ENCODE measurements at places on chromosomes 3 and 15. TPM values are rescaled to one million over a fixed set of nuclear protein-coding genes. Genes with fewer than 3 reads are reported as not detected.

Gene GPR160
- 0.78 TPM for total RNA-seq

Gene P2RY1
- 4.8 TPM for total RNA-seq

Gene SV2B
- total RNA-seq, result 3.7 TPM

Gene PLS1
- total RNA-seq, result 0.81 TPM

Gene KIF15
- 0.30 TPM for total RNA-seq

Gene VGLL3
- 5.2 TPM for total RNA-seq

Gene IL17RD
- total RNA-seq, result 4.3 TPM

Gene USP13
- 128 TPM for total RNA-seq

Gene KNG1
- not detected for total RNA-seq

Gene SEMA3F
- 10.0 TPM for total RNA-seq

DNA sequence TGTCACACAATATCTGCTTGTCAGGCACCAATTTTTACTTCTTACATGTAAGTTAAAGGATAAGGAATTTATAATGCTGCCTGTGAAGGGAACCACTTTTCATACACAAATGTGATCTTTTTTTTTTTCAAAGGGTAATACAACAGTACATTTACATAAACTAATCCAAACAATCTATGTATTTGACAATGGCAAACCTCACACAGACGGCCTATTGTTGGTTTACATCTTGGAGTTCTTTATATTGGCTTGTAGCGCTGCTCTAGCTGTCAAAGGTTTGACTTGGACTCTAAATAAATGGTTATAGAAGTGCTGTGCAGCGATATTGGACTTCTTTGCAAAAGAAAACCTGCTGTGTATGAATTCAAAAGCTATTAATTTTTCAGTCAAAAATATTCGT lies 598.0 kb downstream of the FOXP1 start:
- DNase-seq, result no peak

GRCh38 chr3:131192701-131193100 lies 166.0 kb downstream of the NEK11 start:
- DNase-seq, result no peak

- DNase-seq, result no peak
Measured at GRCh38 chr3:188170461-188171459, 16.8 kb downstream of the LPP start.

DNA sequence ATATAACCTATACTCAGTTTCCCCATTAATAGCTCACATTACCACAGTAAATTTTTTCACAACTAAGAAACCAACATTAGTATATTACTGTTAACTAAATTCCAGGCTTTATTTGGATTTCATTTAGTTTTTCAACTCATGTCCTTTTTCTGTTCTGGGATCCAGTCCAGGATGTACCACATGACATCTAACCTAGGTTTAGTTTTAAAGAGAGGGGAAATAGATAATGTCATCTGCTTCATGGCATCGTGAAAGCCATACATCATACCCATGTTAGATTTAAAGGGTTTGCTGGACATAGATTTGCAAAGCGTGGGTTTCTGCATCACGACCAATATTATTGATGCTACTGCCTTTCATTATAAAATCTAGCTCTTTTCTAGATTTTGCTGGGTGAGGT lies 33.2 kb upstream of the RPP14 start:
- DNase-seq, result no peak

GRCh38 chr3:152291649-152292066 lies 22.9 kb downstream of the MBNL1 start:
- DNase-seq, result no peak

- DNase-seq, result no peak
Measured at GRCh38 chr15:69554279-69554961, 101.8 kb downstream of the RPLP1 start.

DNA sequence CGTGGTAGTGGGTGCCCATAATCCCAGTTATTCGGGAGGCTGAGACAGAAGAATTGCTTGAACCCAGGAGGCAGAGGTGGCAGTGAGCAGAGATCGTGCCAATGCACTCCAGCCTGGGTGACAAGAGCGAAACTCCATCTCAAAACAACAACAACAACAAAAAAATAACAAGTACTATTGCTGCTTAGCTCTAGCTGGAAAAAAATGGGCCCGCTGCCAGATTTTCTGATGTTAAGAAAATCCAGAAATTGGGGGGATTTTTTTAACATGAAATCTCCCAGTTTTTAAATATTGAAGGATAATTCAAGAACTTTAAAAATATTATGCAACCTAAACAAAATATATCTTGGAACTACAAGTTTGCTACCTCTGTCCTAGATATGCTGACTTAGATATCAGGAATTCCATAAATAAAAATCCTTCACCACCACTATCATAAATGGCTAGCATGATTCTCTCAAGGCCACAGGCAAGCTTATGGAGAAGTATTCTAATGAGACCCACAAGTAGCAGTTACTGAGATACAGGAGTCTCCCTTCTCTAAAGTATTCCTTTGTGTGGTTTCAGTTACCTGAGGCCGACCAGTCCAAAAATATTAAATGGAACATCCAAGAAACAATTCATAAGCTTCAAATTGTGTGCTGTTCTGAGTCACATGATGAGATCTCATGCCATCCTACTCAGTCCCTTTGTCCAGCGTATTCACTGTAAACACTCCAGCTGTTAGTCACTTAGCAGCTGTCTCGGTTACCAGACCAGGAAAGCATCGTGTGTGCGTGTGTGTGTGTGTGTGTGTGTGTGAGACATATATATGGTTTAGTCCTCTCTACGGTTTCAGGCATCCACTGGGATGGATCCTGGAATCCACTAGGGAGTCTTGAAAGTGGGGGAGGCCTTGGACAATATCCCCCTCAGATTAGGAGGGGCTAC lies 277.2 kb downstream of the TBL1XR1 start:
- DNase-seq, result no peak

- no peak for DNase-seq
Measured at GRCh38 chr3:8759038-8759707, 10.2 kb downstream of the OXTR start.

DNA sequence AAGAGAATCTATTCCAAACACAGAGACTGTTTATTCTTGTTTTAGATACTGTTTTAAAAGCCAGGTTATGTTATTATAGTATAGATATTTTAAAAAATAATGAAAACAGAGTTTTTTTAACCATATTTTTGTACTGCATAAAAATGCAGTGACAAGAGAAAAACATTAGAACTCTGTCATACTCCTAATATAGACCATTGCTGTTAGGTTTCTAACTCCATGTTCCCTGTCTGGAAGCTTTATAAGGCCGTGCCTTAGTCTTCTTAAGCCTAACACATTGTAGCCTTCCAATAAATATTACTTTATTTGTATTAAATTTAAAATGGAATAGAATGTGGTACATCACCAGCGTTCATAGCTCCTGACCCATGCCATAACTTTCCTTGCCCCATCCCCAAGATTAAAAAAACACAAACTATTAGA lies 53.2 kb downstream of the MBNL1 start:
- DNase-seq, result no peak

DNA sequence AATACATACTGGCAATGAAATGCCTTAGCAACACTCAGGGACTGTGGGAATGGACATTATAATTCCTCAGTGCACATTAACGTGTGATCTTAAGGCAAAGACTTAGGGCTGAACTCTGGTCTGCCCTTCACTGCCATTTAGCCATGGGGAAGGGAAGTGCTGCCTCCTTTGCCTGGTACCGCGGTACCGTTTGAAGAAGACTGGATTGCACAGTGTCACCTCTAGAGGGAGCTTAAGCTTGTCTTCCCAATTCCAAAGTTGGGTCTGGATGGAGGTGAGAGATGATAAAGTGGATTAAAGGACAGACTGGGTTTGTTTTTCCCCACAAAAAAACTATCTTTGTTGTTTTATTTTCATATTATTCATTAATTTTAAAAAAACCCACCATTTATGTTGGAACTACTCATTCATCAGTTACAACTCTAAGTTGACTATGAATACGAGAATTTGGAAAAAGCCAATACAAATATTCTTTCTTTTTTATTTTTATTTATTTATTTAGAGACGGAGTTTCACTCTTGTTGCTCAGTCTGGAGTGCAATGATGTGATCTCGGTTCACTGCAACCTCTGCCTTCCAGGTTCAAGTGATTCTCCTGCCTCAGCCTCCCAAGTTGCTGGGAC lies 60.0 kb upstream of the SYN2 start:
- no peak for DNase-seq

- DNase-seq, result no peak
Measured at GRCh38 chr3:184691397-184692231, 20.2 kb downstream of the MAGEF1 start.

DNA sequence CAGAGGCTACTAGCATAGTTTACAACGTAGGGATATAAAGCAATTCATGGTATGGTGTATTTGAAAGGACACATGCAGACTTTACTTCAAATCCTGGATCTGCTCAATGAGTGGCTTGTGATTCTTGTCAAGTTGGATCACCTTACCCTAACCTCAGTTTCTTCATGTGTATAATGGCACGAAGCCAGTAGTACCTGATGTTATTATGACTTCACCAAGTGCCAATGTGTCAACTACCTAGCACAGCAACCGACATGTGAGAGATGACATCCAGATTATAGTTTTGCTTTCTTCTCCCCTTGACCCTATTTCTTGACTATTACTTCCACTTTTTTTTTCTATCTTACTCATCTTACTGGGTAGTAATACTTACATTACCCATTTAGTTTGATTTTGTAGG lies 304.5 kb downstream of the RBMS3 start:
- no peak for DNase-seq

DNA sequence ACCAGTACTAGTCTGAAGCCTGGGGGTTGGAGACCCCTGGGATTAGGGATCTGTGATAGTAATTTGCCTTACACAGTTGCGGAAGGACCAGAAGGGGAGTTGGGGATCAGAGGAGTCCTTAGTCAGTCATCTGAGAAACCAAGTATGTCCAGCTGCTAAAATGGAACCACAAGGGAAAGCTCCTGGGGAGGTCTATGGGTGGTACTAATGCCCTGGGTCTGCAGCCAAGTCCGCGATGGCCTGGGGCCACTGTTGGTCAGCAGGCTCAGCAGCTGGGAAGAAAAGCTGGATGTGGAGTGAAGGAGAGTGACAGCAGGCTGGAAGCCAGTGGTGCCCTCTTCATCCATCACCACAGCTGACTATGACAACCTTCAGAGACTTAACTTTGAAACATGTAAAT lies 2.2 kb upstream of the ANKDD1A start:
- DNase-seq, result no peak

DNA sequence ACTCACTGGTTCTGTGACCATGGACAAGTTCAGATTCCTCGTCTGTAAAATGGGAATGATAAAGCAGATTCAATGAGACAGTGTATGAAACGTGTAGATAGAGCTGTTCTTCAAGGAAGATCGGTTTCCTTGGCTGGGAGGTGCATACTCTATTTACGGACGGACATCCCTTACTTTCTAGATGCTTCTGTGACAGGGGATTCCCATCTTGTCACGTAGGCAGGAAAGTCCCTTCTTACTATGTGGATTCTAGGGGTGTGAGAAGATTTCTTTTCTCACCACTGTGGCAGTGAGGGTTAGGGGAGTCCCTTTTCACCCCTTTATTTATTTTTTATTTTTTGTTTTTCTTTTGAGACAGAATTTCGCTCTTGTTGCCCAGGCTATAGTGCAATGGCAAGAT lies 180.9 kb upstream of the TBL1XR1 start:
- no peak for DNase-seq

- DNase-seq, result no peak
Measured at GRCh38 chr15:59237119-59237855, 30.6 kb downstream of the LDHAL6B start.

DNA sequence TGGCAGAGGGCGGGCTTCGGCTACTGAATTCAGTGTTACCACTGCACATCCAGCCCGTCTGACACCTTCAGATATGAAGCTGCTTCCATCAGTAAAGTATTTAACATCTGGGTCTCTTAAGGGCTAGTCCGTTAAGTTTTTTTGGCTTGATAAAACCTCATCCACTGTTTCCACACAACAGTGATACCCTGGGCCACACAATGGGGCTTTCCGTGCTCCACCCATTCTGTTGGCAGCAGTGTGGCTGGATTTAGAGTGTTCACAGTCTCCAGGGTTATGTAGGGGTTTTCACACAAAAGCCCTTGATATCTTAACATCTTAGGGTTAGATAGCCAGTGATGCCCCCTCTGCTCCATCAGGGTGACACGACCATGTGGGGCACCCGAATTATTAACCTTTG lies 165.0 kb downstream of the STXBP5L start:
- DNase-seq, result no peak

DNA sequence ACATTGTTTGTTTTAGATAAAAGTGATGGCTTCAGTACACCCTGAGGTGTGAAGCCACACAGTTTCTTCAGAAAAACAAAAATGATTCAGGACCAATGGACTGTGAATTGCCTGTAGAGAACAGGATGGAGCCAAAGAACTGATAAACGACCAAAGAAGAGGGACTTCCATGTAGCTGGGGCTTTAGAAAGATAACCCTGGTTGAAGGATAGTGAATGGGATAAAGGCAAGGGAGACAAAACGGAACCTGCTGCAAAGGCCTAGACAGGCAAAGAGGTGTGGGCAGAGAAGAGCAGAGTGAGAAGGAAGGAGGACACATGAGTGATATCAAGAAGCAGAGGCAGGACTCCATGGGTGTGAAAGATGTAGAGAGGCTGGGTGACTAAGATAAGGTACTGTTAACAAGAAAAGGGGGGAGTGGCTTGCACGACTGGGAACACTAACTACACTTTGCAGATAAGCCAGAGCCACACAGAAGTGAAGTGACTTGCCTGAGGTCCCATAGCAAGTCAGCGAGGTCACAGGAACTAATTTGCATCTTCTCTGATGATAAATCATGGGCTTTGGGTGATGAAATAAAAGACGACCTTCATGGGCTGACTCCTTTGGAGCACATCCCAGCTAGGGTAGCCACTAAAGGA lies 44.3 kb downstream of the RAB6B start:
- peak; percentile 51 for DNase-seq

DNA sequence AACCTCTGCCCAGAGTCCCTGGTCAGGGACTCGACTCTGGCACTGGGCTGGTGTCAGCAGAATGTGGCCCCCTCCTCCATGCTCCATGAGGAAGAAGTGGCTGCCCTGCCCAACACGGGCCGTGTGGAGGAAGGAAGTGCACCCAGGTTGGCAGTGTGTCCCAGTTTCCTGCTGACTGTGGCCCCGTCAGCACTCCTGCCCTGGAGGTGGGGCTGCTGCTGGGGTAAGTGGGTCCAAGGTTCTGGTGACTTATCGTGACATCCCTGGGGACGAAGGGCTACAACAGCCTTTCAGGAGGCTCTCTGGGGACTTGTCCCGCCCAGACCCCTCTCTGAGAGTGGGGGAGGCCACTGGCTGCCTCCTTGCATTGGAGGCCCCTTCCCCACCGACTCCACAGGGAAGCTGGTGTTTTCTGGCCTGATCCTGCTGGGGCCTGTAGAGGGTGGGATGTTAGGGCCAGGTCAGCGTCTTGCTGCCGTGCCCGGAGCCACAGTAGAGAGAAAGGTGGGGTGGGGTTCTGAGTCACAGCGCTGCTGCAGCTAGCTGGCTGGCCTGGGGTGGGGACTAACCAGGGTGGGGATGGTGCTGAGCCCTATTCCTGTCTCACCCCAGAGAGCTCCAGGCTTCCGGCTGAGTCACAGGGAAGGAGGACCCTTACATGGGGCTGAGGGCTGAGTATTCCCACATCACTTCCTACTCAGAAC lies 10.5 kb downstream of the SEMA4B start:
- DNase-seq, result peak; percentile 82

- no peak for DNase-seq
Measured at GRCh38 chr3:149352556-149352955, 19.1 kb upstream of the TM4SF18 start.

- DNase-seq, result peak; percentile 87
Measured at GRCh38 chr15:89101302-89102193, 13.3 kb downstream of the ABHD2 start.

- no peak for DNase-seq
Measured at GRCh38 chr3:137121704-137122314, 164.0 kb downstream of the IL20RB start.

- DNase-seq, result no peak
Measured at GRCh38 chr15:100790786-100791265, 88.8 kb upstream of the ALDH1A3 start.

All from cardiac septum (tissue), 1 donor.